ENCODE measurements at places on chromosomes 2 and 18.

- DNase-seq = peak; percentile 41
Measured at GRCh38 chr2:86747711-86748639, 27.9 kb downstream of the RMND5A start.

DNA sequence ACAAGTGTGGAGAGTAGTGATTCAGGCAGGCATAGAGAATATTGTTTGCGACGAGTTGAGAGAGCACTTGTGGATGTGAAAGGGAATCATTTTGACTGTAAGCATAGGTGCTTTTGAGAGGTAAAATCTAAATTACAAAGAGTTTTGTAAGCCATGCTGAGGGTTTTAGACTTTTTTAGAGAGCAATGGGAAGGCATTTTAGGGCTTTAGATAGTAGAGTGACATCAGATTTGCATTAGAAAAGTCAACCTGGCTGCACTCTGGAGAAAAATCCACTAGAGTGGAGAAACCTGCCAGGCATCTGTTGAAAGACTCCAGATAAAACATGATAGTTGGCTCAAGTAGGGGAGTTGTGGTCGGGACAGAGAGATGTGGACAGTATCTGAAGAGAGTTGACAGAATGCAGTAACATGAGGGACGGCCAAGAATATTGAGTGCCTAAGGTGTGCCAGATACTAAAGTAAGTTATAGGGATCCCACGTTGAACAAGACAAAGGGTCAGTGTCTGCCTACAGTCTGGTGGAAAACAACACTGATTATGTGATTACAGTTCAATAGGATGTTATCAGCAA lies 91.7 kb upstream of the MYO3B start:
- DNase-seq = no peak

GRCh38 chr2:50514901-50515300 lies 517.0 kb downstream of the NRXN1 start:
- DNase-seq = no peak

DNA sequence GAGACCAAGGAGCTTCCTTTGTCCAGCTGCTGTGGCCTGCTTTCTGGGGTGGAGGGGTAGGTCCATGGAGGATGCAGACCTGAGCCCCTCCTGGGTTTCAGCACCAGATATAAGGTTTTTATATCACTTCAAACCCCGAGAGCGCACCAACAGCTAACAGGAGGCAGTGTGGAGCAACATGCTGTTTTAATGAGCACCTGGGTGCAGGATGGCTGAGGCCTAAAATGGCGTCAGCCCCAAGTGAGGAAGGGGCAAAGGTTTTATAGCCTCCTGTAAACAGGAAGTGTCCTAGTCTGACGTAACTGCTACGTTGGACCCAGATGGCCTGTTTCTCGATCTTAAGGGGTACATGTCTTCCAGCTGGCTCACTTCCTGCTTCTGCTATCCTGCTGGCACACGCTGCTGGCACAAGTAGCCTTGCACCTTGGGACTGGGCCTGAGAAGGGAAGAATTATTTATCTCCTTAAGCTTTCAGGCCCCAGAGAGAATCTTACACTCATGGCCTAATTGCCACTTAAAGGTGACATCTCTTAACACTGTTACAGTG lies 11.4 kb upstream of the REG1B start:
- DNase-seq = peak; percentile 10

DNA sequence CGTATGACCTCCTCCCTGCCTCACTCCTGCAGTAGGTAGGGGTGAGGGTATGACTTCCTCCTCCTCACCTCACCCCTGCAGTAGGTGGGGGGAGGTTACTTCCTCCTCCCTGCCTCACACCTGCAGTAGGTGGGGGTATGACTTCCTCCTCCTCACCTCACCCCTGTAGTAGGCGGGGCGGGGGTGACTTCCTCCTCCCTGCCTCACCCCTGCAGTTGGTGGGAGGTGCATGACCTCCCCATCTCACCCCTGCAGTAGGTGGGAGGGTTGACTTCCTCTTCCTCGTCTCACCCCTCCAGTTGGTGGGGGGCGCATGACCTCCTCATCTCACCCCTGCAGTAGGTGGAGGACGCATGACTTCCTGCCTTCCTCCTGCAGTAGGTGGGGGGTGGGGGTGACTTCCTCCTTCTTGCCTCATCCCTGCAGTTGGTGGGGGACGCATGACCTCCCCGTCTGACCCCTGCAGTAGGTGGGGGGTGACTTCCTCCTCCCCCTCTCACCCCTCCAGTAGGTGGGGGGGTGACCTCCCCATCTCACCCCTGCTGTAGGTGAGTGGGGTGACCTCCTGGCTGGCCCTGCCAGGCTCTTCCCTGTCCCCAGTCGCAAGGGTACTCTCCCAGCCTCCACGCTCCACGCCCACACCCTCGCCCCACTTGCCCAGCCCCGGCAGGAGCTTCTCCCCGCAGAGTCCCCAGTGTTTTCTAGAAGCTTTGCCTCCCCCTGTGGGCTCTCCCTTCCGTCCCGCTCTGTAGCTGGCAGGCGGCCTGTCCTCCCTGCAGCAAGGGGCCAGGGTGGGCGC lies 39.3 kb downstream of the TSHZ1 start:
- DNase-seq = peak; percentile 53

DNA sequence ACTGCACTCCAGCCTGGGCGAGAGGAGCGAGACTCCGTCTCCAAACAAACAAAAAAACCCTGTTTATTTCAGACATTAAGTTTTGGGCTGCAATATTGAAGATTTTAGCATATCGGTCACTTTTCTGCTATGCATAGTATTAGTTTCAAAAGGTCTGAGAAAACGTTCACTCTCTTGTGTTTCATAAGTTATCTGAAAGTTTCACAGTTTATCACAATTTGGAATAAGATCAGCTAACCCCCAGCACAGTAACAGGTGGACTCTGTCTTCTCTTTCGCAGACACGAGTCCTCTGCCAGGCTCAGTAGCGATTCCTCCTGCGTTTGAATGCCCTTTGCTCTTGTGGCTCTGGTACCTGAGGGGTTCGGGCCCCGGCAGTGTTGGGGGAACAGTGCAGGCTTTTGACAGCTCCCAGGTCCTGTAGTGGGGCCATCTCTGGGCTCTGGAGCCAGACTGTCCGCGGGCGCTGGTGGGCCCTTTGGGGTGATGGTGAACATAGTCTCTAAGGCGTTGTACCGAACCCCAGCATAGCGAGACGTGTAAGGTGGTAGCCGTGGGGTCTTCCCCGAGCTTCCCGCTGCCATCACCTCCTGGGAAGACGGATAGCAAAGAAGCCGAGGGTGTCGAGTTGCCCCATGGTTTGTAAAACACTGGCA lies 20.4 kb downstream of the NFATC1 start:
- no peak for DNase-seq

- no peak for DNase-seq
Measured at GRCh38 chr2:234130777-234131181, 80.3 kb downstream of the SPP2 start.

DNA sequence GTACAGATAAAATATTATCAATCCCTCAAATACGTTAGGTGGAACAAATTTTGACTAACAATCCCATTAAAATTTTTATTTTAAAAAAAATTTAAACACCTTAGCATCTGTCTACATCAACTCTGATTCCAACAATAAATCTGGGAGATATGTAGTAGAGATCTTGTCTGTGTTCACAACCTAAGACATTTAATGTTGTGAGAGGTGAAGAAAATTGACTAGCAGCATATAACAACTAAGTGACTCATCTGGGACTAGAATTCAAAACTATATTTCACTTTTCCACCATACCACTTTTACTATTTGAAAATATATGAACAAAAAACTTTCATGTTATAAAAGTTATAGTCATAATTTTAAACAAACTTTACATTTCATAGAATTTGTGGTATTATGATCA lies 97.9 kb downstream of the ATAD2B start:
- DNase-seq = no peak

DNA sequence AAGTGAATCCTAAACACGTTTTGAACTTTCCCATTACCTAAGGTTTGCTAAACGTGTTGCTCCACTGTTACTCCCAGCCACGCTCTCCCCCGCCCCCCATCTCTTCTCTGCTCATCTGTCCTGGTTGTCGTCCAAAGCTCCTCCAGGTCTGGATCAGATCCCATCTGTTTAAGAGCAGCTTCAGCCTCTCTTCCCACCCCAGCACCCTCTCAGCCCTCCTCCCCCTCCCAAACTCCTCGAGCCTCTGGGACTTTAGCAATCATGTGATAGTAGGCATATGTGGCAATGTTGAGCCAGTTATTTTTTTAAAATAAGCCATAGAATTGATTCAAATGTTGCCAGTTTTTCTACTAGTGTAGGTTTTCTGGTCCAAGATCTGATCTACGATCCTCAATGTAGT lies 20.0 kb upstream of the LPIN1 start:
- DNase-seq = no peak

GRCh38 chr2:102138331-102138730 lies 4.2 kb upstream of the IL1R1 start:
- peak; percentile 83 for DNase-seq

GRCh38 chr2:180334514-180334913 lies 327.4 kb upstream of the CWC22 start:
- DNase-seq = no peak

DNA sequence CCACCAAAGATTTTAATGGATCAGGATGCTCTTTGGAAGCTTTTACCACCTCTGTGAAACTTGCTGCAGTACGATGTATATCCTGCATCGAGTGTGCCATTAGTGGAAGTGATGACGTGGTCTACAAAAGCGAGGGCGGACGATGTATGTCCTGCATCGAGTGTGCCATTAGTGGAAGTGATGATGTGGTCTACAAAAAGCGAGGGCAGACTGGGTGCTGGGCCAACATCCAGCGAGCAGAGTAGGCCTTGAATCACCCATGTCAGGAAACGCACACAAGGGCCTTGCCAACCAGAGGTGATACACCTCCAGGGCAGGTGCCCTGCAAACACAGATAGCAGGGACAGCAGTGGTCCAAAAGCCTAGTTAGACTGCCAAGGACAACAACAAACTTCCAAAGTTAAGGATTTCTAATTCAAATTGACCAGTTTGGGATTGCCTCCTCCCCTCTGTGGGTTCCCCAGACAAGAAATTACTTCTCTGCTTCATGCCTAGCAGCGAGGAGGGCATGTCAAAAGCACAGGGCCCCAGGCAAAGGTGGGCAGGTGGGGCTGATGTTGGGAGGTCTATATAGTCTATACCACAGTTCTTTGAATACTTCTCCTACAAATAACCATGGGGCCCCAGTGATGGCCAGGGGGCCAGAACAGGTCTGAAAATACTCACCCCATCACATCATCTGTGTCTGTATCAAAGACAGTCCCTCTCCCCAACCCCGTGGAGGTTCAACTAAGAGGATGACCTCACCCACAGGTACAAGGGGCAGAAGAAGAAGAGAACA lies 70.2 kb downstream of the ADD2 start:
- DNase-seq = no peak

DNA sequence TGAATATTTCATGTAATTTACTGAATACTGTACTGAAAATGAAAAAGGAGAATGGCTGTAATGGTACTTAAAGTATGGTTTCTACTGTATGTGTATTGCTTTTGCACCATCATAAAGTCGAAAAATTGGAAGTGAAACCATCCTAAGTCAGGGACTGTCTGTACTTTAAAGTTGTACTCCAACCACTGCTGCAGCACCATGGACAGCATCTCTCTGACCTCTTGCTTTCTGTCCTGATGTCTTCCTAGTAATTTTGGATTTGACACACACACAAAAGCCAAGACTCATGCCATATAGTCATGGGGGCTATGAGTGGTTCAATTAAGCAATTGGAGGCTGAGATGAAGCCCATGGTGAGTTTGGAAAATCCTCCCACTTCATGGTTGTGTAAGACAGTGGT lies 256.3 kb upstream of the PKDCC start:
- peak; percentile 60 for DNase-seq

DNA sequence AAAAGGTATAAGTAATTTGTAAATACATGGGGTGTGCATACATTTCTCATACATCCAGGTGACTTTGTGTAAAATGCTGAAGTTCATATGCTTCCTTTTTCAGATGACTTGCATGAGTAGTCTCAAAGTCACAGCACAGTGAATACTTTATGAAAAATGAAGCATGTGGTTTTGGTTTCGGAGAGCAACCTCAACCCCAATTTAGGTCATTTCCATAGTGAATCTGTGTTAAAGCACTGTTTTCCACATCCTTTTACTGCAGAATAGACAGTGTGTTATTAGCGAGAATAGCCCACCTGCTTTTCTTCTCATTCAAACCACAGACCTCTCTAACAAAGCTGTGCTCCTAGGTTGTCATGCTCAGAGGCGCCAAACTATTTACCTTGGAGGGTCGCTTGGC lies 204.4 kb upstream of the RASGRP3 start:
- peak; percentile 23 for DNase-seq

- no peak for DNase-seq
Measured at GRCh38 chr18:59054496-59055287, 85.0 kb upstream of the SEC11C start.

DNA sequence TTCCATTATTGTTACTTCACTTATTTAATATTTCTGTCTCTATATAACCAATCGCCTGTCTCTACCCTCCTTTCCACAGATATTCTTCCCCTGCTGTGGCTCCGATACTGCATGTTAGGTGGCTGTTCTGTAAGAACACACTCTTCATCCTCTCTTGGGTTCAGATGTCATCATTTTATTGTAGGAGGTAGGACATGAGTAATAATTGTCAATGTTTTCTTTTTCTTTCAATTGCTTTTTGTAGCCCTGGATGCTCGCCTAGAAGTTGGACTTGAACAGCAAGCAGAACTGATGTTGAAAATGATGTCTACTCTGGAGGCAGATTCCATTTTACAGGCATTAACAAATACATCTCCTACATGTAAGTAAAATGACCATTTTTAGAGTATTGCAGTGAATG lies 128.6 kb downstream of the BIRC6 start:
- DNase-seq = no peak

DNA sequence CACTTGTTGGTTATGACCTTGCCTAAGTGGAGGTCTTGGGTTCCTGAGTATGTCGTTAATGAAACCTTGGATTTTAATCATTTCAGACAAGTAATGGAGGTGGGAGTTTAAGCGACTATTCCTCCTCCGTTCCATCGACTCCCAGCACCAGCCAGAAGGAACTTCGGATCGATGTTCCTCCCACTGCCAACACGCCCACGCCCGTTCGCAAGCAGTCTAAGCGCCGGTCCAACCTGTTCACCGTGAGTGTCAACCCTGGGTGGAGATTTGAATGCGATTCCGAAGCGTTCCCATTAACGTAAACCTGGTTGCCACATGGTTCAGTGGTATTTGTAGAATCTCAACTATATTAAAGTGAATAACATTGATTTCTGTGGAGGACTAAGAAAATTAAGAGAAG lies 305.4 kb downstream of the AGAP1 start:
- DNase-seq = no peak

- DNase-seq = no peak
Measured at GRCh38 chr2:173869244-173870229, 95.6 kb downstream of the SP3 start.

DNA sequence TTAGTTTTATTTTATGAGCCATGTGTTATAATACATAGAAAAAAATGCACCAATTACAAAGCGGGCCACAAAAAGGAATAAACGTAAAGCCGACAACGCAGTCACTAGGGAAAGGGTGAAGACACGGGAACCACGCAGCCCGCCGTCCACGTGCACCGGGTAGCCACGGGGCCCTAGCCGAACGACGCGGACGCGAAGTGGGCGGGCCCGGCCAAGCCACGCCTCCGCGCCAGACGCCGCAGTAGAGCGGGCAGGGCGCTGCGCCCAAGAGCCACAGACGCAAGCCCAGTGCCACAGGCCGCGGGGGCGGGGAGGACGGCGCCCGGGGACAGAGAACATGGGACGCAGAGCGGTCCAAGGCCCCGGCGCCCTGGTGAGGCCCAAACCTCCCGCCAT lies at the start of gene DUSP28:
TSS of gene DUSP28 (plus strand) at position 274 of the 396 bp plus-strand sequence. CDS start 328 bp downstream, outside the sequence.
- peak; percentile 96 for DNase-seq

GRCh38 chr2:113002677-113003076 lies 2.6 kb upstream of the IL36A start:
- no peak for DNase-seq

All from hematopoietic multipotent progenitor cell treated with erythropoietin and hydrocortisone succinate and interleukin-3 and kit ligand, for 4 days (in vitro differentiated cells).